ENCODE measurements at places on chromosomes 16 and 17.

- H3K4me1 ChIP-seq: peaks cover 9% of the 10 kb centered on the region
- H3K27me3 ChIP-seq: no peaks in the 10 kb centered on the region
- H3K27ac ChIP-seq: no peak overlapping the region
- no peak for DNase-seq
- no peak overlapping the region for H3K4me3 ChIP-seq
These were observed 221.6 kb downstream of the FTO start for GRCh38 chr16:53925526-53925925.

DNA sequence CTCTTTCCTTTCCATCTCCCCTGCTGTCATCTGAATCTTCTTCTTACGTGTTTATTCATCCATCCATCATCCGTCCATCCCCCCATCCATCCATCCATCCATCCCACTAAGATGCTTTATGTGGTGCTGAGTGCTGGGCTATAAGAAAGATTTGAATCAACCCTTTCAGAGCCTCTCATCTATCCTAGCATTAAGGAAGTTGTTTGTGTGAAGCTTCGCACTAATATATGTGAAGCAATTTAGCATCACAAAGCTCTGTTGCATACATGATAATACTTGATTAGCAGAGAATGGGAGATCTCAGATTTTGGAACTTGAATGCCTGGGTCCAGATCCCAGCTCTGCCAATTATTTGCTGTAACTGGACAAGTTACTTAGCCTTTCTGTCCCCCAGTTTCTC, 255.7 kb downstream of the SHISA9 start:
- H3K4me3 ChIP-seq: no peak overlapping the region
- H3K27ac ChIP-seq: no peak overlapping the region
- no peaks in the 10 kb centered on the region for H3K4me1 ChIP-seq

DNA sequence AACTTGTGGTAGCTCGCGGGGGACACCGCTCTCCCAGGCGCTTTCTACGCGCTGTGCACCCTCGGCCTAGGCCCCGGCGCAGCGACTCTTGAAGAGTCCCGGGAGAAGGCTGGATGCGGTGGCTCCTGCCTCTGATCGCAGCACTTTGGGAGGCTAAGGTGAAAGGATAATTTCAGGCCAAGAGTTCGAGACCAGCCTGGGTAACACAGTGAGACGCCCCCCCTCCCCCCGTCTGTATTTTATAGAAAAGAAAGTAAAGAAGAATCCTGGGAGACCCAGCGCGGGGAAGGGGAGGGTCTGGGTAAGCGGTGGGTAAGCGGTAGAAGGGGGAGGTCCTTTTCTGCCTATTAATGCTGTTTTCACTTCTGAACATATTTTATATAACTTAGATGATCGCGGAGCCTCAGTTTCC, 486 bp upstream of the PLLP start:
- DNase-seq: no peak
- no peak overlapping the region for H3K27ac ChIP-seq
- peaks cover 22% of the 10 kb centered on the region for H3K4me1 ChIP-seq
- no peaks in the 10 kb centered on the region for H3K36me3 ChIP-seq
- H3K4me3 ChIP-seq: peak overlapping the region; percentile 71
- H3K27me3 ChIP-seq: peaks cover 17% of the 10 kb centered on the region

DNA sequence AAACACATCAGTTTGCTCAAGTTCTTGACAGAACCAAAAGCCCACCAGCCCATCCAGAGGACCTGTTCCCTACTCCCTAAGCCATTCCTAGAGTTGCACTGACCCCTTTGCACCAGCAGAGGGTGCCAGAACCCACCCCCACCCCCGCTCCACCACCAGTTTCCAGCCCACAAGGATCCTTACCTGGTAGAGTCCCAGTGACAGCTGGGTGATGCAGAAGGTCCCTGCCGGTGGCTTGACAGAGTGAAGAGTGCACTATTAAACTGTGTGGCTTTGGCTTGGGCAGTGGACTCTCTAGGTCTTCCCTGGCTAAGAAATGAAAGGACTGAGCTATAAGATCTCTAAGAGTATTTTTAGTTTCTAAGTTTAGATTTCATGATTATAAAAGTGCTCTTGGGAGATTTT, 73.3 kb upstream of the MTMR4 start:
- H3K4me1 ChIP-seq: no peaks in the 10 kb centered on the region
- no peak overlapping the region for H3K27ac ChIP-seq
- H3K4me3 ChIP-seq: no peak overlapping the region
- peak; percentile 73 for DNase-seq
- no peaks in the 10 kb centered on the region for H3K27me3 ChIP-seq

DNA sequence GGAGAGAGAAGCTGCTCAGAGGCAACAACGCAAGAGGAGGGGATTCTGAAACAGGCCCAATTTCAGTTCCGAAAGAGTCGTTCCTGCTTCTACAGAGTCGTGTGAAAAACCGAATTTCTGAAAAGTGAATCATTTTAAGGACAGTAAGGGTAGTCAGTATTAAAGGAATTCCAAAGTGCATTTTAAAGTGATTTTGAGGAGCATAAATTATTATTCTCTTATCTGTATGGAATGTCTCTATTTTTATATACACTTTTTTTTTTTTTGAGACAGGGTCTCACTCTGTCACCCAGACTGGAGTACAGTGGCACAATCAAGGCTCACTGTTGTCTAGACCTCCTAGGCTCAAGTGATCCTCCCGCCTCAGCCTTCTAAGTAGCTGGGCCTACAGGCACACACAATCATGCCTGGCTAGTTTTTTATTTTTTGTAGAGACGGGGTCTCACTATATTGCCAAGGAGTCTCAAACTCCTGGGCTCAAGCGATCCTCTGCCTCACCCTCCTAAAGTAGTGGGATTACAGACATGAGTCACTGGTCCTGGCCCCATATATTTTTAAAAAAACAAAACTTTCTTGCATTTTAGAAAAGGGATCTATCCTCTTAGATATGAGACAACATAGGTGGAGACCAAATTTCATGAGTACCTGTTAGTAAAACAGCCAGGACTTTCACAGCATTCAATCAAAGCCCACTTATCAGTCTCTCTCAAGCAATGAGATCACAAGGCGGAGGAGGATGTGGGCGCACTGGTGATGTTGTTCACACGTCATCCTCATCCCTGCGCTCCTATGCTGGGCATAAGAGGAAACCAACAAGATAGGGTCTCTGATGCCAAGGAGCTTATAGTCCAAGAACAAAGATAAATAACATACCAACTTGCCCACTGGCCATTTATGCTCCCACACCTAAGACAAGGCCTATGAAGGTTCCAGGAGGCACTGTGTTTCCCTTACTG, 53.2 kb downstream of the SMG6 start:
- peaks cover 69% of the 10 kb centered on the region for H3K4me1 ChIP-seq
- peak overlapping the region; percentile 8 for H3K4me3 ChIP-seq
- peaks cover 76% of the 10 kb centered on the region for H3K36me3 ChIP-seq
- no peaks in the 10 kb centered on the region for H3K27me3 ChIP-seq

DNA sequence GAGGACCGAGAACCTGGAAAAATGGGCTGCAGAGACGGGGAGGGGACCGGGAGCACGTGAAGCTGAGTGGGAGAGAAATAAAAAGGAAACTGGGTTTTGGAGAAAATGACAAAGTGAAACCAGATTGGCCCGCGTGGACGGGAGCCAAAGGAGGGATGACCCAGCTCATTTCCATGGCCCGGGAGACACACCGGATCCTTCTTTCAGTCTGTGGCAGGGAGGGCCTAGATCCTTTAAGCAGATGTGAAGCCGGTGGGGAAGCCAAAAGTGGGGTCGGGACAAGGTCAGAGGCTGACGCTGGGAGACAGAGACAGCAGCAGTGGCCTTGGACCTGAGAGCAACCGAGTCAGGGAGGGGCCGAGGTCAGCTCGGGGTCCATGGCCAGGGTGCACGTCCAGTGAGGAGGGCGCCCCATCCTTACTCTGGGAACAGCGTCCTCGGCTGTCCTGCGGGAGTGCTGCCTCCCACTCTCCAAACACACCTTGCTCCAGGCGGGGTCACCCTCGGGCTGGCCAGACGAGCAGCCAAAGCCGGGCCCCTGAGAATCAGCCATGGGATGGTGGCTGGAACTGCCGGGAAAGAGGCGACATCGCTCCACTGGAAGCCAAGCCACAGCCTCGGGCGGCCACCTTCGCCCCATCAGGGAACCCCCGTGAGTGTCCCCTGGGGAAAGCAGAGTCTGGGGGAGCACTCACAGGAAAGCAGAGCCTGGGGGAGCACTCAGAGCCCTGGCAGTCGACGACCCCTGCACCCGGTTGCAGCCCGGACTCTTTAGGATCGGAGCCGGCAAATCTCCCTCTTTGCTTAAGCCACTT, 17.3 kb downstream of the CA5A start:
- DNase-seq: no peak
- peaks cover 14% of the 10 kb centered on the region for H3K27me3 ChIP-seq
- H3K36me3 ChIP-seq: no peaks in the 10 kb centered on the region
- H3K27ac ChIP-seq: no peak overlapping the region

- H3K27me3 ChIP-seq: no peaks in the 10 kb centered on the region
- H3K4me1 ChIP-seq: peaks cover 51% of the 10 kb centered on the region
- H3K27ac ChIP-seq: peak overlapping the region; percentile 84
- peak overlapping the region; percentile 82 for H3K4me3 ChIP-seq
These were observed 1.2 kb upstream of the ZC3H18 start for GRCh38 chr16:88568710-88569613.

DNA sequence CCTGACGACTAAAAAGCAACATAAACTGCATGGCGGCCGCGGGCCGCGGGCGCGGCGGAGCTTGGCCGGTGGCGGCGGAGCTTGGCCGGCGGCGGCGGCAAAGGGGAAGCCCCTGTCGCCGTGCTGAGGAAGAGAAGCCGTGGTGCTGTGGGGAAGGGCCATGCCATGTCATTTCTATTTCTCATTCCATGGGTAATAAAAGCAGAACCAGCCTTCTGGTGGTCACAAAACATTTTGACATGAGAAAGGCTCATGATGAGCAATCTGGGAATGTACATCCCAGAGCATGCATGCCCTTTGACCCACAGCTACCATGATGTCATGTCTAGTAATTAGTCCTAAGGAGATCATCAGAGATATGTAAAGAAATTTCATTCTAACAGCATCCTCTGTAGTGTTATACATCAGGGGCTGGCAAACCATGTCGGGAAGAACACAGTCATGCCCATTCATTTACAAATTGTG, 23.9 kb upstream of the HEATR6 start:
- H3K36me3 ChIP-seq: no peaks in the 10 kb centered on the region
- H3K27ac ChIP-seq: no peak overlapping the region
- DNase-seq: peak; percentile 47
- peaks cover 17% of the 10 kb centered on the region for H3K4me1 ChIP-seq
- H3K27me3 ChIP-seq: peaks cover 43% of the 10 kb centered on the region

DNA sequence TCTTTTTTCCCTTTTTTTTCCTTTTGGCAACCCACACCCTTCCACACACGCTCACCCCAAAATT, at the start of gene NLK:
NLK (plus strand) TSS at position 21 of the 64 bp plus-strand sequence. CDS start 197 bp downstream, outside the sequence.
- peaks cover 21% of the 10 kb centered on the region for H3K36me3 ChIP-seq
- DNase-seq: no peak
- peak within 1 kb of the TSS; percentile 90 for H3K27ac ChIP-seq
- H3K4me3 ChIP-seq: peak within 1 kb of the TSS; percentile 85
- peaks cover 62% of the 10 kb centered on the region for H3K4me1 ChIP-seq

GRCh38 chr17:80777274-80777673, 214.4 kb upstream of the CHMP6 start:
- H3K27ac ChIP-seq: no peak overlapping the region
- H3K36me3 ChIP-seq: peaks cover 68% of the 10 kb centered on the region
- no peak overlapping the region for H3K4me3 ChIP-seq
- DNase-seq: no peak
- peaks cover 81% of the 10 kb centered on the region for H3K4me1 ChIP-seq
- H3K27me3 ChIP-seq: no peaks in the 10 kb centered on the region

- peaks cover 27% of the 10 kb centered on the region for H3K4me1 ChIP-seq
- DNase-seq: no peak
- H3K36me3 ChIP-seq: peaks cover 65% of the 10 kb centered on the region
These were observed 12.4 kb downstream of the RNF40 start for GRCh38 chr16:30774367-30775130.

DNA sequence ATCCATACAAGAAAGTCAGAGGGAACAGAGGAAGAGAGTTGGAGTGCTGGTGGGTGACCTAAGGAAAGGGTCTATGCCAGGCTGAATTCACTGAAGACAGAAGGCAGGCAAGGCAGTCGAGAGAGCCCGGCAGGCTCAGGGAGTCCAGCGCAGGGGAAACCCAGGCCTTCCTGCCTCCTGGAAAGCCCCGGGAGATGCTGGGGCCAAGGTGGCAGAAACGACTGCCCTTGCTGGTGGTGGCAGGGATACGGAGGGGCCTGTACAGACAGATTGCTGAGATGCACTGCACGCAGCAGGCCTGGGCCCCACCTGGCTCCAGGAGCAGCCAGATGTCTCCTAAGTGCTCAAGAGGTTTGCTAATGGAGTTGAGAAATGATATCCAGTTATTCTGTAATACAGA, 59.8 kb downstream of the GTF3C1 start:
- no peaks in the 10 kb centered on the region for H3K4me1 ChIP-seq
- no peak overlapping the region for H3K4me3 ChIP-seq
- peaks cover 99% of the 10 kb centered on the region for H3K36me3 ChIP-seq
- DNase-seq: no peak
- no peak overlapping the region for H3K27ac ChIP-seq

- no peak for DNase-seq
- no peak overlapping the region for H3K27ac ChIP-seq
- H3K27me3 ChIP-seq: peaks cover 7% of the 10 kb centered on the region
These were observed 4.6 kb upstream of the KCNJ16 start for GRCh38 chr17:70070305-70071027.

GRCh38 chr17:17902376-17902775, 65.6 kb upstream of the SREBF1 start:
- no peak overlapping the region for H3K27ac ChIP-seq
- peaks cover 2% of the 10 kb centered on the region for H3K4me1 ChIP-seq
- DNase-seq: no peak
- no peaks in the 10 kb centered on the region for H3K27me3 ChIP-seq
- peaks cover 16% of the 10 kb centered on the region for H3K36me3 ChIP-seq
- H3K4me3 ChIP-seq: no peak overlapping the region

GRCh38 chr17:64226132-64226531, 36.9 kb downstream of the TEX2 start:
- no peak overlapping the region for H3K4me3 ChIP-seq
- no peak overlapping the region for H3K27ac ChIP-seq
- no peaks in the 10 kb centered on the region for H3K27me3 ChIP-seq
- DNase-seq: no peak
- H3K36me3 ChIP-seq: no peaks in the 10 kb centered on the region
- peaks cover 2% of the 10 kb centered on the region for H3K4me1 ChIP-seq

DNA sequence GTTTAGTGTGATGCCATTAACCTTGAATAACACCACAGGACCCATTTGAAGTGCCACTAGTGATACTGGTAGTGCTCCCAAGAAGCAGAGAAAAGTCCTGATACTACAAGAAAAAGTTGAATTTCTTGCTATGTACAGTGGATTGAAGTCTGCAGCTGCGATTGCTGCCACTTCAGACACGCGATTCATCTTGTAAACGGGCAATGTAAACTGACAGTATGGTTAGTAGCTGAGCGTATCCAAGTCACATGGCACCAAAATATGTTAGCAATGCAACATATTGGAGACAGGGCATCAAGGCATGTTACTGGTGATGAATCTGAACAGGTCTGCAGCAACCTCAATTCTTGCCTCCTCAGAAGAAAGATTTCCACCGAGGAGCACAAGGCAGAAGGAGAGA, 238.9 kb downstream of the HS3ST3B1 start:
- H3K27ac ChIP-seq: no peak overlapping the region
- no peaks in the 10 kb centered on the region for H3K4me1 ChIP-seq
- no peaks in the 10 kb centered on the region for H3K36me3 ChIP-seq
- no peaks in the 10 kb centered on the region for H3K27me3 ChIP-seq

Data from activated T-cell treated with anti-CD3 and anti-CD28 coated beads, Interleukin-2, amount 50 U/mL, for 24 hours (primary cell).